BE2C (cell line): ENCODE measurements at places on chromosomes 6 and 20.

GRCh38 chr20:23156170-23156841, 70.2 kb upstream of the CD93 start:
- no peak for DNase-seq

DNA sequence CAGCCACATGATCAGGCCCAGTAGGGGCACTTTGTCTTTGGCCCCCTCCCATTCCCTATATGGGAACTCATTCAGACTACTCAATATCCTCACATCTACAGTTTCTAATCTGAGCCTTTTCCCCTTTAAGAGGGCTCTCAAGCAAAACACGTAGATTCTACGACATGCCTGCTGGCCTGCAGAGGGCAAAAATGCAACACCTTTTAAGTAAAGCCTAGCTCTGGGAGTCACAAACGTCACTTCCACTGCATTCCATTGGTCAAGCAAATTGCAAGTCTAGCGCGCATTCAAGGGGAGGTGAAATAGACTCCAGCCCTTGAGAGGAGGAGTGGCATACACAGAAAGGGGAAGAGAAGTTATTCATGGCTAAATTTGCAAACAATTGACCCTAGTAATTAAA, 70.6 kb downstream of the CDC40 start:
- no peak for DNase-seq

- no peak for DNase-seq
These were observed 179.6 kb upstream of the CCN2 start for GRCh38 chr6:132130626-132131298.

GRCh38 chr6:30325150-30325872, 1.4 kb upstream of the TRIM39 start:
- DNase-seq: peak; percentile 51

GRCh38 chr6:101232961-101233360, 160.5 kb upstream of the GRIK2 start:
- DNase-seq: no peak

DNA sequence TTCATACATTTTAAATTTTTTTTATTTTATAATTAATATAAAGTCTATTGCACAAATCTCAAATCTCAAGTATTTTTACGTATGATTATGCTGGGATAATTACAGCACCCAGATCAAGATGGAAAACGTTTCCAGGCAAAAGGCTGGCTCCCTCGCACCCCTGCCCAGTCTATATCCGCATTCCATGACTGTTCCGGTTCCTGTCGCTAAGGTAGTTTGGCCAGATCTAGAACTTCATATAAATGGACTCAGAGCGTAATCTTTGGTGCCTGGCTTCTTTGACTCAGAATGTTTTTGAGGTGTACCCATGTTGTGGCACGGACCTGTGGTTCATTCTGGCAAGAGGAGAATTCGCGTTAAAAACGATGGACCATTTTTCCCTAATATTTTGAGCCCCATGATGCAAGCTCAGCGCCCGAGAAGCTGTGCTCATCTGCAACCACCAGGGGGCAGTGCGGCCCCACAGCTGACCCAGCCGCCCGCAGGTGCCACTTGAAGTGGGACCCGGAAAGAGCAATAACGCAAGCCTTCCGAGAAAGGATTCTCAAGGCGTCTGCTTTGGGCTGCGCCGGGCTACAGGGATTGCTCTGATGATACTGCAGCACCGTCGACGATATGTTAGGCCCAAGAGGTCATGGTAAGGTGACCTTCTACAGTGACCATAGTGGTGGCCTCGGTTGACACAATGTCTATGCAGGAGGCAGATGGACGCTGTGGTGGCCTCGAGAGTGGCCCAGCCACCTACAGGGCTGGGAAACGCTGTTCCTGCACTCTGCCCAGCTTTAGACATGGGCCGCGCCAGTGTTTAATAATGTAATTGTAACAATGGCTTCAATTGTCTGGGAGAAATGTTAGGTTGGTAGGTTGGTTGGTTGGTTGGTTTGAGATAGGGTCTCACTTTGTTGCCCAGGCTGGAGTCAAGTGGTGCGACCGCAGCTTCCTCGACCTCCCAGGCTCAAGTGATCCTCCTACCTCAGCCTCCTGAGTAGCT, 160.1 kb downstream of the ZMYND8 start:
- DNase-seq: peak; percentile 81

GRCh38 chr6:169967687-169968086, 216.3 kb downstream of the ERMARD start:
- DNase-seq: no peak

DNA sequence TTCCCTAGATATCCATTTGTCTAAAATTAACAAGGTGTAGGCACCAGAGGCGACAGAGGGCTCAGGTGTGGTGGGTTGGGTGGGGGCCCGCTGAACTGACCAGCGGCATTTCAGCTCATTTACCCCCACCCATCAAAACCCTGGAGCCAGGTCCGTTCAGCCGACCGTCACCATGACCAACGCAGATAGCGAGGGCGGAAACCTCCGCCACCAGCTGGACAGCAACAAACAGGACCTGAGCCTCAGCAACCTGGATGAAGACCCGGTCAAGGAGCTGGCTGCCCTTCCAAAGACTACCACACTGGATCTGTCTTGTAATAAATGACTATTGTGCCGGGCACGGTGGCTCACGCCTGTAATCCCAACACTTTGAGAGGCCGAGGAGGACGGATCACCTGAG, 120.8 kb upstream of the LGSN start:
- DNase-seq: no peak

- no peak for DNase-seq
These were observed 53.3 kb upstream of the EYS start for GRCh38 chr6:65760285-65760684.

- no peak for DNase-seq
These were observed 17.1 kb upstream of the DHX35 start for GRCh38 chr20:38945012-38945411.

GRCh38 chr6:73078908-73079610, 146.2 kb downstream of the KHDC1L start:
- no peak for DNase-seq

DNA sequence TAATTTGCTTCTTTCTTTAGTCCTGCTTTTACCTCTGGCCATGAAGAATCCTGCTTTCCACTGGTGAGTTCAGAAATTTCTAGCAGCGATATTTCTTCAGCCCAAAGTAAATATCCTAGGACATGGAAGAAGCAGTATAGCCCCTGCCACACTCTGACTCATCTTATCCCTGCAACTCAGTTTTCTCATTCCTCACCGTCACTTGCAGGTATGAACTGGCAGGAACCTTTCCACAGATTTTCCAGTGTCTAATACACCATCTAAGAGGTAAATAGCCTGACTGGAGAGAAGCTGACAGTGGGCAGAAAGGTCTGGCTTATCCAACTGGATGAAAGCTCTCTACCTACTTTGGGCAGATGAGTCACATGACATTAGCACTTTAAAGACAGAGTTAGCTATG, 816.7 kb upstream of the FLRT3 start:
- DNase-seq: no peak

GRCh38 chr20:8309634-8310033, 177.6 kb downstream of the PLCB1 start:
- DNase-seq: no peak

- no peak for DNase-seq
These were observed 15.0 kb downstream of the MTG2 start for GRCh38 chr20:62197801-62198200.

GRCh38 chr6:64294034-64294433, 658.4 kb downstream of the PHF3 start:
- DNase-seq: no peak

- no peak for DNase-seq
These were observed 17.8 kb downstream of the ACTR5 start for GRCh38 chr20:38766071-38766470.

GRCh38 chr6:118542184-118542952, 5.7 kb upstream of the PLN start:
- DNase-seq: no peak

DNA sequence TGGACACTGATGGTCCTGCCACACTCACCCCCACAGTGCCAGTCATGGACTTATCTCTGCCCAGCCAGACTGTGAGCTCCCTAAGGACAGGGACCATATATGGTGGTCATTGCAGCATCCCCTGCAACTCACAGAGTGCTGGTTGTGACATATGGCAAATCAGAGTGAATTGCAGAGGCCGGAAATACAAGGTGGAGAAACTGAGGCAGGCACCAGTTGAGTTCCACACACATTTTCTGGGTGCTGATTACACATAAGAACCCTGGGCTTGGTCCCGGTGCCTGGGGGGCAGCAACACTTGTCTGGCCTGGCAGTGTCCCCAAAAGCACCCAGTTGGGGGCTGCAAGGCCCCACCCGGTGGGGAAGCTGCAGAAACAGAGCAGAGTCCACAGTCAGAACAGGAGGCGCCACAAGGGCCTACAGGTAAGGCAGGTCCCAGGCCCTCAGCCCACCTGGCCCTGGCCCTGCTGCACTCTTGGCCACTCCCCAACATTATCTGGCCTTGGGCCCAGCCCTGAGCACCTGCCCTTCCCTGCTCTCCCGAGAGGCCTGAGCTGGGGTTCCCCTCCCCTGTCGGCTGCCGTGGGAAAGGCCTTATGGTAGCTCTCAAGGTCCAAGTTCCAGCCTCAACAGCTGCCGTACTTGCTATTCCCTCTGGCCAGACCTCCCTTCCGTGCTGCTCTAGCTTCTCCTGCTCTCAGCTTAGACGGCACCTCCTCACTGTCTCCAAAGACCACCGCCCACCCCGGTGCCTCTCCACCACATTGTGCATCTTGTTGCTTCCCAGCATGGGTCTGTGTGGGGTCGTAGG, 140.8 kb upstream of the PTPN1 start:
- no peak for DNase-seq

DNA sequence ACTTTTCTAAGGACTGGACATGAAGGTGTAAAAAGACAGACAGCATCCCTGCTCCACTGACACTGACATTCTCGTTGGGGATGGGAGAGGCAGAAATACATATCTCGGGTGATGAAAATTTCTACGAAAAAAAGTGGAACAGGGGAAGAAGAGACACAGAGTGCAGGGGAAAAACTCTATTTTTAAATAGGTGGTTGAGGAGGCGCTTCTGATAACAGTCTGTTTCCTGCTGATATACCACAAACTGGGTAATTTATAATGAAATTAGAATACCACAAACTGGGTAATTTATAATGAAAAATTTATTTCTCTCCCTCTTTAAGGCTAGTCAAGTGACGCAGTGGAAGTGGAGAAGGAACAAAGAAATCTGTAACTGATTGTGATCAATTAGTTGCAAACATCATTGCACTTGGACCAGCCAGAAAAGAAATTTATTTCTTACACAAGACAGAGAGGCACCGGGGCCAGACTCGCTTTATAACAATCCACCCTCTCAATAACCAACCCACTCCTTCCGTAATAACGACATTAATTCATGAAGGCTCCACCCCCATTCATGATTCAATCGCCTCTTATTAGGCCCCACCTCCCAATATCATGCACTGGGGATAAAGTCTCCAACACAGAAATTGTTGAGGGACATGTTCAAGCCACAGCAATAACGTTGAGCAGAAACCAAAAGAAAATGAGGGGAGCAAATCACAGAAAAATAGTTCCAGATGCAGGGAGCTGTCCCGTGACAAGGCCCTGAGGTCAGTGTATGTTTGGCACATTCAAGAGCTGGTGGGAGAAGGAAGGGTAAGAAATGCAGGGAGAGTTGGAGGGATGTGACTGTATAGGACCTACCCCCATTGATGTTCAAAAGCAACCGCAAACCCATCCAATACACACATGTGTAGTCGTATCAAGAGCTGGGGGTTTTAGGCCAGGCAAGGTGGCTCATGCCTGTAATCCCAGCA, 6.6 kb upstream of the SRSF6 start:
- DNase-seq: no peak

DNA sequence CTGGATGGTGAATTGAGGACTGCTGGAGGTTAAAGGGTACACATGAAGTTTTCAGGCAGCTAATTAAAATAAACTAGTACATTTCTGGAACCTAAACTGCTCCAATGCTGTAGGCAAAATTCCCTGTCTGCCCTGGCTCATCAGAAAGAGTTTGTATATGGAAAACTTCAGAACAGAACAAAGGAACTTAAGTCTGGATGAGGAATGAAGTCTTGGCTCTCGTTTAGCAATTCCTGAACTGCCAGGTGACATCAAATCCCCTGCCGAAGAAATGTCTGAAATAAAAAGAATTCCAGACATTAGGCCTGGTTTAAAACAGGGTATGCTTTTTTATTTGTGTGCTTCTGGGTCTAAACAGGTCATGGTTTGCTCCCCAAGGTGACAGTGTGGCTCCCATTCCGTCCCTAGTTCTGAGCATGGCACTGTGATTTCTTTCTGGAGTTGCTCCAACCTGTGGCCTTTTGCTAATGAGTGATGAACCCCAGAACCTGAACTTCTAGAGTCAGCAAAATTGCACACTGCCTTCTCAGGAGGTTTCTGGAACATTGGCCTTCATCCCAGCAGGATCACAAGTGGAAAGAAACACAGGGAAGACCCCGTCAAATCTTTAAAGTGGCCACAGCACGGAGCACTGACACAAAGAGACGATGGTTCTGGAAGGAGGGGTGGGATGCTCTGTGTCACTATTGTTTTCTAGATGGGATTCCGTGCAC, 129.4 kb upstream of the NAA20 start:
- DNase-seq: no peak

DNA sequence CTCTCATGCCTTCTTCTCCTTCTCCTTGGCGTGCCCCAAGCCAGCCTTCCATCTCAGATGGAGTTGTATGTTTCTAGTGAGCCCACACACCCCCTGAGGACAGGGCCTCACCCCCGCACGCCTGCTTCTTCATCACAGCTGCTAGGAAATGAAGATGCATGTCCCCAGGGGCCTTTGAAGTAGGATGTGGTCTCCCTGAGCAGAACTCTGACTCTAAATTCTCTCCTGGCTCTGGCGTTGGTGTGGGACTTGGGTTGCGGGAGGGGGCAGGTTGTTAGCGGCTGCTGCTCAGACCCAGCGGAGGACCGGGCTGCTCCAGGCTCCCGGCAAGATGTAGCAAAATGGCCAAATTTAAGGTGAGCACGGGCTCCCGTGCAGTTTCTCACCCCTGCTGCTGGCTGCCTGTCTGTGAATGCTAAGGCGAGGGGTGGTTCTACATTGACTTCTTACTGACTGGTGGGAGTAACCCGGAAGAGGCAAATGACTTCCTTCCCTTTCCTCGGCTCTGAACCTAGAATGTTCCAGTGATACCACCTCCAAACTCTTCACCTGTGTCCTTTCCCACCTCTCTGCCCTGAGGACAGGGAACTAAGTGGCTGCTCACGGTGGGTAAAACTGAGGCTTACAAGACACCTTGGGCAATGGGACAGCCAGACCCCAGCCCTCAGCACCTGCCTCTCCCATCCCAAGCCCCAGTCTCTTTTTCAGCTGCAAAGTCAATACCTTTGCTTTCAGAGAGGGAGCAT, 8.8 kb downstream of the SYNJ2 start:
- no peak for DNase-seq

DNA sequence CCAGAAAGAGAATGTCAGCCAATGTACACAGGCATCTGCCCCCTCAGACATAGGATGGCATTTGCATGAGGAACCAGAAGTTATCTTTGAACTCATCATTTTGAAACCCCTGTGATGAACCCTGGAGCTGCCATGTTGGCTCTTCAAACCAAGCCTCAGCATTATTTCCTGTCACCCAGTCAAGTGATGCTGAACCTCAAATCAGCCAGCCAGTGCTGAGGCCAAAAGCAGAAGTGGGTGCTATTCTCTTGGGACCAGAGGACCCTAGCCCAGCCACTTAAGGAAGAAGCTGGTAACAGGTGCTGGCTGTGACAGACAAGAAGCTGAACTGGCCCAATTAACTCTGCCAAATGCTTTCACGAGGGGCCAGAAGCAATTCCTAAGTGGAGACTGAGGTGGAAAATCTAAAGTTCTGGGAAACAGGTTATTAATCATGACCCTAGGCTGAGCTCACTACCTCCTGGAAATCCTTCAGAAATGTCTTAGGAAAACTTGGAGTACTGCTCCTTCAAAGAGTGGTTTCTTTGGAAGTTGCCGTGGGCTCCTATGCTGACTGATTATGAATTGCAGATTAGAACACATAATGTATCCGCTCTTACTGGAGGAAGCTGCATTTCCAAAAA, 4.0 kb downstream of the PKIG start:
- DNase-seq: no peak
